Activated CD8-positive, alpha-beta memory T cell treated with anti-CD3 and anti-CD28 coated beads, Interleukin-2, amount 10 ng/mL, durations not matched to agents 7 days and 5 days (primary cell): ENCODE measurements at places on chromosomes 2 and 18. TPM values are rescaled to one million over a fixed set of nuclear protein-coding genes. Genes with fewer than 3 reads are reported as not detected.

Gene ZNG1B
- 53.8 TPM for total RNA-seq

Gene RNF152
- total RNA-seq = not detected

Gene SKOR2
- total RNA-seq = not detected

Gene DNAJC27
- total RNA-seq = 6.5 TPM

Gene CKAP2L
- 68.8 TPM for total RNA-seq

Gene BOLL
- not detected for total RNA-seq

Gene SLC35G4
- total RNA-seq = not detected

Gene ASB1
- total RNA-seq = 34.5 TPM

Gene LINC00305
- total RNA-seq = not detected

Gene GKN2
- not detected for total RNA-seq

Gene DAW1
- total RNA-seq = not detected

Gene GALNT5
- not detected for total RNA-seq

Gene CDCA7
- total RNA-seq = 89.0 TPM

Gene PRSS56
- not detected for total RNA-seq

Gene ATP6V1B1
- total RNA-seq = not detected

Gene UGT1A1
- total RNA-seq = not detected

Gene RAB6C
- 0.18 TPM for total RNA-seq

Gene LOXHD1
- total RNA-seq = 0.06 TPM

Gene CPSF3
- 64.6 TPM for total RNA-seq

Gene CNGA3
- total RNA-seq = not detected

Gene SIX3
- 0.21 TPM for total RNA-seq

Gene APOB
- not detected for total RNA-seq

Gene FANCL
- total RNA-seq = 28.2 TPM

Gene SLC19A3
- total RNA-seq = not detected

Gene C2orf15
- total RNA-seq = 0.58 TPM

Gene RSAD2
- total RNA-seq = 183 TPM

Gene FLACC1
- 1.3 TPM for total RNA-seq

Gene SERPINB4
- total RNA-seq = not detected

Gene KCNJ13
- total RNA-seq = not detected

Gene MAPK4
- total RNA-seq = not detected

Gene PDE11A
- total RNA-seq = not detected

Gene PHLPP1
- 9.8 TPM for total RNA-seq
